ENCODE measurements at places on chromosomes 12 and 14. TPM values are rescaled to one million over a fixed set of nuclear protein-coding genes. Genes with fewer than 3 reads are reported as not detected.

The KLRG1 gene
- total RNA-seq: not detected

The TAS2R30 gene
- total RNA-seq: not detected

The EML5 gene
- 0.89 TPM for total RNA-seq

The SSPN gene
- 52.4 TPM for total RNA-seq

The NGB gene
- 1.8 TPM for total RNA-seq

The TBX3 gene
- total RNA-seq: 11.2 TPM

The CLEC9A gene
- total RNA-seq: 2.6 TPM

The ABCD2 gene
- total RNA-seq: 4.9 TPM

The CPSF2 gene
- total RNA-seq: 36.6 TPM

The RIN3 gene
- total RNA-seq: 6.2 TPM

The CLEC4E gene
- not detected for total RNA-seq
